HEK293T (cell line): ENCODE measurements at places on chromosomes 1 and 21.

- no peak for DNase-seq
Observed at GRCh38 chr1:59159557-59160203, 137.2 kb upstream of the FGGY start.

GRCh38 chr21:46001821-46002681 is 20.5 kb downstream of the COL6A1 start:
- DNase-seq, result no peak

GRCh38 chr1:183730886-183731573 is 73.9 kb upstream of the RGL1 start:
- DNase-seq, result no peak

DNA sequence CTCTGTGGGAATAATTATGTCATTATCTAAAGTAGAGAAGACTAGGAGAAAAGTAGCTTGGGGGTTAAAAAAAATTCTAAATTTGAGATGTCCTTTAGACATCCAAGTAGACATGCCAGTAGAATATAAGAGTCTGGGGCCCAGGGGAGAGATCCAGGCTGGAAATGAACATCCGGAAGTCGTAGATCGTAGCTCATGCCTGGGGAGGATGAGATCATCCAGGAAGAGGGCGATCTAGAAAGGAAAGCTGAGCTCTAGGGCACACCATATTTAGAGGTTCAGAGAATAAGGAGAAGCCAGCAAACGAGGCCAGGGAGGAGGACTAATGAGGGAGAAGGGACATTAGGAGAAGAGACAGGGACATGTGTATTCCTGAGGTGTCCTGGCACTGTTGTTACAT is 12.2 kb downstream of the NGF start:
- DNase-seq, result no peak

DNA sequence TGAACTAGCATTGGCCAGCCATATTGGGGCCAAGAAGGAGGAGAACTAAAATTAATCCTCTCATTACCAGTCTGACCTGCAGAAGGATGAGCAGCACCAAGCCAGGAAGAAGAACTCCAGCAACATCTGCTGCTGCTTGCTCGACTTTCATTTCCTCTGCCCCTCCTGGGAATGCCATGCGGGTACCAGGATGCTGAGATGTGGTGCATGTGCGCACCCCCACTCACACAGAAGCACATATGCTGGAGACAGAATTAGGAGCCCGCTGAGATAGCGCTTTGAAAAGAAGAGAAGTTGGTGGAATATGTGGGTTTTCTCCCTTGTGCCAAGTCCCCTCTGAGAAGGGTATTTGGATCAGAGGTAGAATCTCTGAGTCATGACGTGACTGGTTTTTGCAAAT is 70.4 kb downstream of the PLXNA2 start:
- DNase-seq, result no peak

DNA sequence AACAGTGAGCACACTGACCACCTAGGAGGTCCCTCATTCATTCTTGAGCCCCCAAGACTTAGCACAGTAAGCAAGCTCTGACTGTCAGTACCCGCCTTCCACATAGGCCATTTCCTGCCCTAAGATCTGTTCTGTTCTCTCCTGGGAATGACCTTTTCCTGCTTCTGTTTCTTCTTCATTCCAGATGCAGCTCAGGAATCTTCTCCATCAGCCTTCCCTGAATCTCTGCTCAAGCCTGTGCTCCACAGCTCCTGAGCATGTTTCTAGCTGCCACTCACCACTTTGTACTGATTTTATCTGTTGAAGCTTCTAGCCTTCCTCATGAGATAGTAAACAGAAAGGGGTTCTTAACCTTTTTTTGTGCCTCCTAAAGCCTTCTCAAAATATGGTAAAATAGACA is 56.6 kb downstream of the ZNF281 start:
- no peak for DNase-seq

GRCh38 chr1:225435487-225435886 is 7.6 kb upstream of the LBR start:
- no peak for DNase-seq

DNA sequence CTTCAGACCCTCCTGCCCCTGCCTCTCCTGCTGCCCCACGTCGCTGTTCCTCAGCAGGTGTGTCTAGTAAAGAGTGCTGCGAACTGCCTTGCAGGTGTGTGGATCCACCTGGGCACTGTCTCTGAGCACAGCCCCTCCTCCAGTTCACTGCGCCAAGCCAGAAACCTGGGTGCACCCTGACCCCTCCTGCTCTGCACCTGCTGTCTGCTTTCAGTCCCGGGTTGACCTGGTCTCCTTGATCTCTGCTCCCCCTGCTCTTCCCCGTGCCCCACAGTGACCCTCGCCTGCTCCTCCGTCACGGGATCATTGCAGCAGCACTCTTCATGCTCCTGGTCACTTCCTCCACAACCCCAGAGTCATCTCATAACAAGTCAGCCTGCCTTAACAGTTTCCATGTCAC is 6.5 kb downstream of the A3GALT2 start:
- DNase-seq, result no peak

GRCh38 chr1:184971522-184972265 is 2.6 kb downstream of the NIBAN1 start:
- no peak for DNase-seq

DNA sequence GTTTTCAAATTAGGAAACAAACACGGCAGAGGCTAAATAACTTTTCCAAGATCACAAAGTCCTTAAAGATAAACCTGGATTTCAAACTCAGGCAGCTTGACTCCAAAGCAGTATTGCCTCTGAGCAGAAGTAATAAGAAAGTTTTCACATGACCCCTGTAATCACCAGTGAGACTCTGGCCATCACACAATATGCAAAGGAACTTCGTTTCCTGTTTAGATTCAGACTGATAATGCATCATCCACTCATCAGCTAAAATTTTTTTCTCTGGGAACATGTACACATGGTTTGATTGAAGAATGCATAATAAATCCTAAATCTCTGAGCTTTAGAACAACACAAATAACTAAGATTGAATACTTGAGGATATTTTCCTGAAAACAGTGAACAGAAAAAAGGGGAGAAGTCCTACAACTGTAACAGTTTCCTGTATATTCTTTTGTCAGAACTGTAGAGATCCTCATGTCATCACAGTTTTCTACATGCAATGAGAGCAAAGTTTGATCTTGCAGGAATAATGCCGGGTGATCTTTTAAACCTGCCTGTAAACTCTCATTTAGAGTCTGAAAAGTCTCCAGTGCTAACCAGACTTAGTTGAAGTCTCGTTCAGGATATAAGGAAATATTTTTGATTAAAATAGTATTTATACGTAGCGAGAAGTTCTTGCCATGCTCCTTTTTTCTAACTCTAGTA is 225.3 kb downstream of the SPATA17 start:
- no peak for DNase-seq

DNA sequence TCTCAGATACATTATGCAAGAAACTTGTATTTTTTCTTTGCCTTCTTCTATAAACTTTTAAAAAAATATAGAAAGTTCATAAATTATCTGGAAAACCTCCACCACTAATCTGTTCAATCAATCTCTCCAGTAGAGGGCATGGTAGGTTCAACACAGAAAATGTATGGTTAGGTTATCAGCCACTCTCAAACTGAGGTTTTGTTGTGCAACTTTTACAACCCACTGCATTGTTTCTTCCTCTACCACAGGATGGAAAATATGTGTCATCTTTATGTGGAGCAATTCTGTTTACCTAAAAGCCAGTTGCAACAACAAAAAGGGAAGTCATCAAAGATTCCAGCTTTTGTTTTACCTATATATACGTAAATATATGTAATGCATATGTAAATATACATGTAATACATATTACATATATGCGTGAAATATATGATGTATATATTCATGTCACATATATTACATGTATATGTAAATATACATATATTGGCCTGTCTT is 3.0 kb upstream of the RGS2 start:
- DNase-seq, result peak; percentile 55

DNA sequence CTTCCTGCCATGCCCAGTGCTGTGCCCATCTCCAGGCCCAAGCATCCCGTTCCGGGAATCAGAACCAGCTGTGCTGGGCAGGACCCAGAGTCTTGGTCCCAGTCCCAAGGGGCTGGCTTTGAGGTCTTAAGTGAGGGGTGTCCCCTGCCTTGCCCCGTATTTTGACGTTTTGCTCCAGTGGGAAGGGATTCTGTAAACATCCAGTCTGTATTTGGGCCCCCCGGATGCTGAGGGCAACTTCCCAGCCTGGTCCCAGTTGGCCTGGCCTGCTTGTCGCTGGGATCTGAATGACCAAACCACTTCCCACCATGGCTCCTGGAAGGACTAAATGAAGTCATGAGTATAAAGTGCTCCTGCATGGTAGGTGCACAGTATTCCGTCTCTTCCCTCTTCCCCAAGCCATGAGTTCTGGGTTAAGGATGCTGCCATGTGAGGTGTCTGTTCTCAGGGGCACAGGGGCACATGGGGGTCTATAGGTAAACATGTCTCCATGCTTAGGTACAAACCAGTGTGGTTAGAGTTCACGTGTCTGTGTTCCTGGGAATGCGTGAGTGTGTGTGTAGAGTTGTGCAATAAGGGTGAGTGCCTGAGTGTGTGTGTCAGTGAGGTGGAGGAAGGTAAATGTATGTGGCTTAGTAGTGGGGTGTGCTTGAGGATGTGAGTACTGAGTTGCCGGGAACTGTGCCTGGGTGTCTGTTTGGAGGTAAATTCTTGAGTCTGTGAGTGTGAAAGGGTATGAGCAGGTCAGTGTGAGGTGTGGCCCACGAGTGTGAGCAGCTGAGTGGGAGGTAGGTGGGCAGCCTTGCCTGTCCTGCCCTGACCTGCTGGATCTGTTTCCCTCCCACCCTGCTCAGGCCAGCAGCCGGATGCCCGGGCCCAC is 1.5 kb downstream of the B4GALT2 start:
- DNase-seq, result no peak

GRCh38 chr1:198904321-198904720 is 265.5 kb downstream of the PTPRC start:
- no peak for DNase-seq

DNA sequence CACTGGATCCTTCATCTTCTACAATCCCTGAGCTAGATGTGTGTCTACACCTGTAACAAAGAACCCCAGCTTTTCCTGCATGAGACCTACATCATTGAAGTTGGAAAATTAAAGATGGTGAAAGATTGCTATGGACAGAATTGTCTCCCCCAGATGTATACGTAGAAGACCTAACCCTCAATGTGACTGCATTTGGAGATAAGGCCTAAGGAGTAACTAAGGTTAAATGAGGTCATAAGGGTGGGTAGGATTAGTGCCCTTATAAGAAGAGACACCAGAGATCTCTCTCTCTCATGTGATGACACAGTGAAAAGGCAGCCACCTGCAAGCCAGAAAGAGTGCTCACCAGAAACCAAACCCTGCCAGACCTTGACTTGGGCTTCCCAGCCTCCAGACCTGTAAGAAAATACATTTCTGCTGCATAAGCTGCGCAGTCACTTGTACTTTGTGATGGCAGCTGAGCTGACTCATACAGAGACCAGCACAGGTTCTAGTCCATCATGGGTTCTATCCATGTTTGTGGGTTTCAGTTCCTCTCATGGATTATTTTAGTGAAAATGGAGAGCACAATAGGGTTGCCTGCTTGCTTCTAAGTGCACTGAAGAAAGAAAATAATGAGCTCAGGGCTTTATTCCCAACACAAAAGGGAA is 180.8 kb downstream of the TPR start:
- no peak for DNase-seq

DNA sequence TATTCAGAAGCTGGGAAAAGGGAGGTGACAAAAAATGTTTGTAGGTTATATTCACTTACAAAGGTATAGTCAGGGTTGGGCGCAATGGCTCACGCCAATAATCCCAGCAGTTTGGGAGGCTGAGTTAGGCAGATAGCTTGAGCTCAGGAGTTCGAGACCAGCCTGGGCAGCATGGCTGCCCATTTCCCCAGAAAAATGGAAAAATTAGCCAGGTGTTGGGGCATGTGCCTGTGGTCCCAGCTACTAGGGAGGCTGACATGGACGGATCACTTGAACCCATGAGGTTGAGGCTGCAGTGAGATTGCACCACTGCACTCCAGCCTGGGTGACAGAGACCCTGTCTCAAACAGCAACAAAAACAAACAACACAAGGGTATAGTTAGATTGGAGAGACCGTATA is 3.0 kb downstream of the TIMM17A start:
- DNase-seq, result no peak

- no peak for DNase-seq
Observed at GRCh38 chr1:90504509-90504908, 212.6 kb downstream of the BARHL2 start.

DNA sequence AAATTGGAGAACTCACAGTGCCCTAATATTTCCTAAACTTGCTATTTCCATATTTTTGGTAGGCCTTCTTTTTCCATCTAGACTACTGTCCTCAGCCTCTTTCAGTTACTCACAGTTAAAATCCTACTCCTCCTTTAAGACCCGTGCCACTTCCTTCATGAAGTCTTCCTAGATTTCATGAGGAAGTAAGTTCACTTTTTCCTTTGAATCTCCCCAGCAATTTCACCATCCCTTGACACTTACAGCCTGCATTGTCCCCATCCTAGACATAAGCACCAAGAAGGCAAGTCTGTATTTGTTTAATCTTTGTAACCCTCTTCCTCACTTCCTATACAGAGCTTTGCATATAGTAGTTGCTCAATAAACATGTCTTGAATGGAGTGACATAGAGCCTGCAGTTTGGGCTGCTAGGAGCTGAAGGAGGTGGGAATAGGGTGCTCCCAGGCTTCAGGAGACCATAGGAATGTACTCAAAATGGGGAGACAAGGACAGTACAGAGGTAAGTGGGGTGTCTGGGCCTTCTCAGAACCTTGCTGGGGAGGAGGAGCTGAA is 5.3 kb upstream of the GPR61 start:
- DNase-seq, result no peak

- DNase-seq, result no peak
Observed at GRCh38 chr1:32480003-32480402, 15.1 kb downstream of the ZBTB8B start.

DNA sequence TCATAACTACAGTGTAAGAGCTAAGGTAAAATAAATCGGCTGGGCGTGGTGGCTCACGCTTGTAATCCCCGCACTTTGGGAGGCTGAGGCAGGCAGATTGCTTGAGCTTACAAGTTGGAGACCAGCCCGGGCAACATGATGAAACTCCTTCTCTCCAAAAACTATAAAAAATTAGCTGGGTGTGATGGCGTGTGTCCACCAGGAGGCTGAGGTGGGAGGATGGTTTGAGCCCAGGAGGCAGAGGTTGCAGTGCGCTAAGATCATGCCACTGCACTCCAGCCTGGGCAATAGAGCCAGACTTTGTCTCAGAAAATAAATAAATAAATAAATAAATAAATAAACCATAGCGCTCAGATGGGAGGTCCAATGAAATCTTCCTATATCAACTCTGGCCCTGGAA is 16.7 kb upstream of the FAM110D start:
- no peak for DNase-seq

- peak; percentile 46 for DNase-seq
Observed at GRCh38 chr1:236039740-236040685, 24.9 kb downstream of the NID1 start.

GRCh38 chr1:209248649-209249279 is 334.8 kb upstream of the CAMK1G start:
- DNase-seq, result peak; percentile 72

GRCh38 chr1:54053745-54054437 is 483 bp downstream of the TCEANC2 start:
- DNase-seq, result no peak

- DNase-seq, result no peak
Observed at GRCh38 chr1:111515291-111516004, 12.0 kb upstream of the ADORA3 start.

- no peak for DNase-seq
Observed at GRCh38 chr1:10634075-10634427, 159.3 kb downstream of the PEX14 start.

GRCh38 chr1:151486557-151486956 is 24.6 kb upstream of the CGN start:
- no peak for DNase-seq

- no peak for DNase-seq
Observed at GRCh38 chr1:46399307-46399706, 5.2 kb downstream of the FAAH start.

- no peak for DNase-seq
Observed at GRCh38 chr1:174008979-174009378, 13.2 kb downstream of the RC3H1 start.
